ENCODE measurements at places on chromosomes 5 and 9.

GRCh38 chr5:83026930-83027687, 50.1 kb downstream of the TMEM167A start:
- DNase-seq: no peak

DNA sequence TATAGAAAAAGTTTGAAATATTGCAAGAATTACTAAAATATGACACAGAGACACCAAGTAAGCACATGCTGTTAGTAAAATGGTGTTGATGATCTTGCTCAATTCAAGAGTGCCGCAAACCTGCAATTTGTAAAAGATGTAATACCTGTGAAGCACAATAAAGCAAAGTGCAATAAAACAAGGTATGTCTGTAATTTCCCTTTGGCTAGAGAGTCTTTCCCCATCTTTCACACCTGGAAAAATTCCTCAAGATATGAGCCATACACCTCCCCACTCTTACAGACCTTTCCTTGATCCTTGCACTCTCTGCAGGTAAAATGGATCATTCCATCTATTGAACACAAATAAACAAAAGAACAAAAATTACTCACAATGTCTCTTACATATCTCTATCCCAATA, 597.8 kb downstream of the EFNA5 start:
- DNase-seq: no peak

DNA sequence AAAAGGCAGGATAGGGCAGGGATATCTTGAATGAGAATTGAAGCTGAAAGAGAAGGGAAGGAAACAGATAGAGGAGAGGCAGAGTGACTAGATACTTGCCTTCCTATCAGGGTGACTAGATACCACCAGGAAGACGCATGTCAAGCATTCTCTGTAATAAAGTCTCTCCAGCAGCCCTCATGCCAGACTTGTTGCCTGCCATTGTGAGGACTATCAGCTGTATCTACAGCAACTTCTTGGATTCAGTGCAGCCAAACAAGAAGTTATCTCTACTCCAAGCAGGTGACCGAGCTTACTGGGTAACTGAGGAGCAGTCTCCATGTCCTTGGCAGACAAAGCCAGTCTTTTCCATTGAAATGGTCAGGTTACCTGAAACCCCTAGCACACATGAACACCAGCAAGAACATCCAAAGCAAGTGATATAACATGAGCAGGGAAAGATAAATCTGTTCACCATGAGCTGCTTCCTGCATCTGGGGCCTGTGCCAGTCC, 9.3 kb downstream of the SH3RF2 start:
- no peak for DNase-seq

- peak; percentile 1 for DNase-seq
These were observed 451 bp downstream of the LPAR1 start for GRCh38 chr9:111037708-111038330.

DNA sequence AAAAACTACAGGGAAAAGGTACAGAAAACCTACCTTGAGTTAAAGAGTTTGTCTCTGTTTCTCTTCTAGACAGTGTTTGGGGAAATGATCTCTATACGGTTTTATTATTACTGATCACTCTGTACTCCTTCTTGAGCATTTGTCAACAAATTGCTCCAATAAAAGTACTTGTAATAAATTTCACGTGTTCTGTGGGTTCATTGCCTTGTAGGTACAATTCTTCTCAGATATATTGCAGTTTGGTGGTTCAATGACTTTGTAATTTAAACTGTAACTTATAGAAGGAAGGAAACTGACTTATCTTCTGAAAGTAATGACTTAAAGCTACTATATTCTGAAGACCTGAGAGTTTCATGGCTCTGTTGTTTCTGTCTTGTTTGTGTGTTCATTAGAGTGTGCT, 319.9 kb upstream of the PCSK5 start:
- DNase-seq: no peak

- DNase-seq: peak; percentile 27
These were observed 279.8 kb upstream of the POU5F2 start for GRCh38 chr5:94021246-94021645.

GRCh38 chr5:32542216-32543059, 42.9 kb upstream of the SUB1 start:
- DNase-seq: no peak

DNA sequence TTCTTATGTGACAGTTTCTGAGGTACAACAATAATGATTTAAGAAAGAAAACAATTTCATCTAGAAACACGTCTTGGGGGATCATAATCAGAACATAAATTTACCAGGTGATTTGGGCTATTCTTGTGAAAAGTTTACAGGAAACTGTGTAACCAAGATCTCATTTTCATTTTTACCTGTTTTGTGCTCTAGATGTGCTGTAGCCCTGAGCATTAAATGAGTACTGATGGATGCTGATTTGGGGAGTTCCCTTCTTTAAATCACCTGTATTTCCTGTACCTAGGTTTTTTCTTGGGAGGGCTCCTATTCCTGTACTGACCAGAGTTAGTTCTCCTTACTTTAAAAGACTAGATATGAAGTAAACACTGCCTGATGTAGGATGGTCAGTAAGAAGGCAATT, 12.7 kb downstream of the MATR3 start:
- no peak for DNase-seq

DNA sequence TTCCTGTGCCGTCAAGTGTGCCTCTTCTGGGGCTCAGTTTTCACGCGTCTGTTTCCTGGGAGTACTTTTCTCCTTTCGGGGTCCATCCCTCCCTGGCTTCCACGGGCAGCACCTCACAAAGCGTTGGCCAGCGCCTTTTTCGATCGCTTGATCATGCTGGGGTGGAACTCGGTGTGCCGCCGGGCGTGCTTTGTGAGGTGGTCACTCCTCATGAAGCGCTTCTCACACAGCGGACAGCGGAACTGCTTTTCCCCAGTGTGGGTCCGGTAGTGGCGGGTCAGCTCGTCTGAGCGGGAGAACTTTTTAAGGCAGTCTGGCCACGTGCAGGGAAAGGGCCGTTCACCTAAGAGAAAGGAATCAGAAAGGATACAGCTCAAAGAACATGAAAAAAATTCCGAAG, 26.8 kb downstream of the KLF9 start:
- DNase-seq: no peak

GRCh38 chr9:78618735-78619134, 321.8 kb downstream of the PSAT1 start:
- DNase-seq: no peak

DNA sequence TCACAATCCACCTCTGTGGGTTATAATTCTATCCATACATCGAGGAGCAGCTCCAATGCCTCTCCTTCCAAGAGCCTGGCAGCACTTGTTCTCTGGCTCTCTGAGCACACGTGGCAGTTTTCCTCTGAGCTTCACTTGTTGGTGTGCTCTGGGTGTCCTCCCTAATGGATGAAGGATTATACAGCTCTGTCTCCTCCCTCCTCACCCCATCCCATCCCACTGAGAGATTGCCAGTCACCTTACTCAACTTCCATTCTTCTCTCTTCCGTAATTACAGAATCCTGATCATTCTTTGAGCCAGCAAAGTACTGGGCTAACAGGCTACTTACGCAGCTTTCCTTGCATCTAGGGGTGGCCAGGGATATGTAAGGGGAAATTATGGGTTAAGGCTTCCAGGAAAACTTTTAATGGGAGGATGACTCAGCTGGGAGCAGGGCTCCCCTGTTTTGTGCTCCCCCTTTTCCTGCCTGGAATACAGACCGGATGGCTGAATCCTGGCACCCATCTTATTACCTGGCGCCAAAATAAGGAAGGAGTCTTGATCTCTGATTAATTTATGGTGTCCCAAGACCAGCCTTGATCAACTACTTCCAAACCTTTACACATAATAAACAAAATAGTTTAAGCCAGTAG, 6.3 kb upstream of the CCDC69 start:
- no peak for DNase-seq

GRCh38 chr9:5873439-5873838, 17.2 kb upstream of the MLANA start:
- DNase-seq: no peak

DNA sequence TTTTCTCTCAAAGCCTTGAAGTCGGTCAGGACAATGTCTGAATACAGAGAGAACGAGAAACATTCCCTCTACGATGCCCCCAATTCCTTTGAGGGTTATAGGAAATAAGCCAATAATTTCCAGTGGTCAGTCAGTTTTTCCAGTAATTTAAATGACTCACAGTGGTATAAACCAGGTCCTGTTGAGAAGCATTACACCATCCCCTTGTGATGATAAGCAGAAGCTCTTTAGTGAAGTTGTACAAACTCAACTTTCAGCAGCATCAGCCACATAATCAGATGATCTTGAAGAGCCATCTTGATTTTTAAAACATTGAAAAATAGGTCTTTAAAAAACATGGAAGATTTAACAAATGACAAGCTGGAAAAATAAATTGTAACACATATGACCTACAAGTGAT, 173.9 kb upstream of the ZNF462 start:
- DNase-seq: no peak

GRCh38 chr5:95730011-95730700, 980 bp upstream of the RHOBTB3 start:
- peak; percentile 8 for DNase-seq

DNA sequence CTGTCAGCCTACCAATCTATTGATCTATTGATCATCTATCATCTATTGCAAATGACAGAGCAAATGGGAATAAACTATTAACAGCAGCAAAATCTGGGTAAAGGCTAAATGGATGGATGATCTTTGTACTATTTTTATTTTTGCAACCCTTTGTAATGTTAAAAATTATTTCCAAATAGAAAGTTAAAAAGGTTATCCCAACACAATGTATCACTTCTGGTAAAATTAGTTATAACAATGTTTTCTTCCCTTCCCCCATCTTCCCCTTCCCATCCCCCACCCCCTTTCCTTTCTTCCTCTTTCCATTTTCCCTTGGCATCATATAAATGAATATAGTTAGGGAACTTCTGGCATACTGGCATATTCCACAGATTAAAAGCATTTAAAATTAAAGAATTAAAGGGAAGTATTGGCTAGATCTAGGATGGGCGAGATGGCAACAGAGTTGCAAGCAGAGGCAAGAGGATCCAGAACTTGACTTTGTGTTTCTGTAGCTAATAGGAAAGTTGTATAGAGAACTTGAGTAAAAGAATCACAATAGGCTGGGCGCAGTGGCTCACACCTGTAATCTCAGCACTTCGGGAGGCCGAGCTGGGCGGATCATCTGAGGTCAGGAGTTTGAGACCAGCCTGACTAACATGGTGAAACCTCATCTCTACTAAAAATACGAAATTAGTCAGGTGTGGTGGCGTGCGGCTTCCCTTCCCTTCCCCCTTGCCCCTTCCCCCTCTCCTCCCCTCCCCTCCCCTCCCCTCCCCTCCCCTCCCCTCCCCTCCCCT, 66.6 kb upstream of the TAF11L2 start:
- DNase-seq: no peak

DNA sequence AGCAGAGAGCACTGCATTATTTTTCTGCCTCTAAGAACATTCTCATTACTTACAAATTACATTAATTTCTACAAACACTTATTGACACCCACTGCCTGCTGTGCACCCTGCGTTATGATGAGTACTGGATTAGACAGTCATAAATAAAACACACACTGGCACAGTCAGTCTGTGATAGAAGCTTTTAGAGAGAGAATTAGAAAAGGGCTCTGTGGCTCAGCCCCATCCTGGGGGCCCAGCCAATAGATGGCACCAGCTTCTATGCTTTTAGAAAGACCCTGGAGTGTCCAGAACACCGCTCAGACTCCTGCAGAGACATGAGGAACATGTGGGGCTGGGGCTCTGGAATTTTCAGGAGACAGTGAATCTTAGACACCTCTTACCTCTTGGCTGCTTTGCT, 61.0 kb upstream of the RAPGEF1 start:
- DNase-seq: no peak

GRCh38 chr9:96391021-96391765, 7.7 kb upstream of the SLC35D2 start:
- DNase-seq: no peak

DNA sequence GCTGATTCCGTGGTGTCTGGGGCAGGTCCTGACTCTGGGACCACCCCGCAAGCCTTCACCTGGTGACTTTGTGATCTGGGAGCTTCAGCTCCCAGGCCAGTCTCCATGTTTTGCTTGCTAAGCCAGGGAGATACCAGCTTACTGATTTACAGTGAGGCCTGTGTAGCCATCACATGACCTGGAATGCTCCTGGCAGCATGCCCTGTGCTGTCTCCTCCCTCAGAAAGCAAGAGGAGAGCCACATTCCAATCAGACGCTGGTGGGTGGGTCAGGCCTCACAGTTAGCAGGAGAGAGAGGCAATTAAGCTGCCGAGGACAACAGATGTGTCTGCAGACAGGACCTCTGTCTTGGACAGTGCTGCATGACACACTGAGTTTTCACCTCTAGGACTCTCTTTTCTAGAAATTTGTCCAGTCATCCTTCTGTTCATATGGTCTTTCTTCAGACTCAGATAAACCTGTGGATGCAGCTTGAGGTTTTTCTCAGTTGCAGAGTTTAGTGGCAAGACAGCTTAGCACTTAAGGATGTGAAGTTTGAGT, 24.4 kb upstream of the GRPEL2 start:
- DNase-seq: peak; percentile 2

DNA sequence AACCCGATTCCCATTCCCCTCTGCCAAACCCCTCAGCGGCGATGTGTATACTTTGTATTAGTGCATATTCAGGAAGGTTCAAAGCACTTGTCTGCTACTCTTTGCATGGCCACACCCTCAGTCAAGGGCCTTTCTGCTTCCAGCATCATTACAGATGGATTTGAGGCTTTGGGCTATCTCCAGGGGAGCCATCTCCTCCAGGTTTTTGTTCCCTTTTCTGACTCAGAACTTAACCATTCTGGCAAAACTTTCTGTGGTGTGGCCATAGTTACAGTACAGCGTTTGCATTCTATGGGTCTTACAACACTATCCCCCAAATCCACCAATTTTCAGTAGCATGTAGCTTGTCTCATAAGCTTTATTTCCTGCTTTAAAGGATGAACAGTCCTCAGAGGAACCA, 36.0 kb upstream of the SVEP1 start:
- no peak for DNase-seq

DNA sequence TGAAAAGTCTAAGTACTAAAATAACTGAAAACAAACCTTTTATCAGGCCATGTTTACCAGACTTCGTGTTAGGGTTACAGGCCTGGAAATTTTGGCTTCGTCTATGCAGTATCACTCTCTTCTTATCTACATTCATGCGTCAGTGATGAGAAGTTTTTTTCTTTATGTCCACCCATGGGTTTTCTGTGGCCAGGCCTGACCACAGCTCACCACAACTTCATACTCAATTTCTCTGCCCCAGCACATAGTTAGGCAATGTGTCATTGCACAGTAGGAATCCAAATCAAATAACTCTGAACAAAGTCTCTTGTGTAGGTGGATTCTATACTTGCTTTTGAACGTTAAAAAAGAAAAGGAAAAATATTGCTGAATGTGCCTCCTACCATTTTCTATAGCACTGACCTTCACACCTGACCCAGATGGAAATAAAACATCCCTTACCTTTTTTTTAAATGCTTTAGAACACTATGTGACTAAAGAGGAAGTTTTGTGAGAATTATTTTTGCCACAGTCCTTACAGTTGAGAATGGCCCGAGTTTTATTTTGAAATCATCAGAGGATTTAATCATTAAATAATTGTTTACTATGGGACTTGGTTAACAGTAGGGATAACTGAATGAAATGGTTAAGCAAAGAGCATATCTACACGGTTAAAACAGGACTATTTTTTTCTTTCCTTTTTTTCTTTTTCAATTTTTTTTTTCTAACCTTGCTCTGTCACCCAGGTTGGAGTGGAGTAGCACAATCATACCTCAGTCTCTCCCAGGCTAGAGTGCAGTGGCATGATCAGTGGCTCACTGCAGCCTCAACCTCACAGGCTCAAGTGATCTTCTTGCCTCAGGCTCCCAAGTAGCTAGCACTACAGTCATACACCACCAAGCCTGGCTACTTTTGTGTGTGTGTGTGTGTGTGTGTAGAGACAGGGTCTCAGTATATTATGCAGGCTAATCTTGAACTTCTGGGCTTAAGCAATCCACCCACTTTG, 1247.0 kb upstream of the ACO1 start:
- DNase-seq: no peak

Measured in NCI-H748 treated with DMSO at 0.1 percent for 48 hours (cell line).